ENCODE measurements at places on chromosomes 7 and 10.

DNA sequence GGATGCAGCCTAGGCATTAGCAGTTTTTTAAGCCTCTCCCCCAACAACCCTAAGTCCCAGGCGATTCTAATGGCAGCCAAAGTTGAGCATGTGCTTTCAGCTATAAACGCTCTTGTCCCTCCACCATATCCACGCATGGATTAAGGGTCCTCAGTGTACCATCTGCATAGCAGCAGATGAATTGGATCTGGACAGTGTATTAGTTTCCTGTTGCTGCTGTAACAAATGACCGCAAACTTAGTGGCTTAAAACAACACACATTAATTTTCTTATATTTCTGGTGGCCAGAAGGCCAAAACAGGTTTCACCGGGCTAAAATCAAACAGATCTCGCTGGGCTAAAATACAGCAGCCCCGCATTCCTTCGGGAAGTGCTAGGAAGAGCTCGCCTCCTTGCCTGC is 13.1 kb downstream of the TSPAN33 start:
- DNase-seq = no peak

DNA sequence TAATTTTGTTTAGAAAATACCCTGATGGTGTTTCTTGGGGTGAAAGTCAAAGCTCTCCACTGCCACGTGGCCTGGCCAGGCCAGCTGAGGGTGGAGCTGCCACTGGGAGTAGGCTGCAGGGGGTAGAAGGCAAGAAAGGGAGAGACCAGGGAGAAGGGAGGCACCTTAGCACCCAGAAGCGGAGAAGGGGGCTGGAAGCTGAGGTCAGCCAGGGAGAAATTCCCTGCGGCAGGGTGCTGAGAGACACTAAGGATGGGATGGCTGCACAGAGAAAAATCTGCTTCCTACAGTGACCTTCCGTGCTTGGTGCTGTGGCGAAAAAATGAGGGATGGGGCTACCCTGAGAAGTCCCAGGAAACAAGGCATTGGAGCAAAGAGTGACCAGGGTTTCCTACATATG is 143.7 kb downstream of the SLIT1 start:
- DNase-seq = no peak

DNA sequence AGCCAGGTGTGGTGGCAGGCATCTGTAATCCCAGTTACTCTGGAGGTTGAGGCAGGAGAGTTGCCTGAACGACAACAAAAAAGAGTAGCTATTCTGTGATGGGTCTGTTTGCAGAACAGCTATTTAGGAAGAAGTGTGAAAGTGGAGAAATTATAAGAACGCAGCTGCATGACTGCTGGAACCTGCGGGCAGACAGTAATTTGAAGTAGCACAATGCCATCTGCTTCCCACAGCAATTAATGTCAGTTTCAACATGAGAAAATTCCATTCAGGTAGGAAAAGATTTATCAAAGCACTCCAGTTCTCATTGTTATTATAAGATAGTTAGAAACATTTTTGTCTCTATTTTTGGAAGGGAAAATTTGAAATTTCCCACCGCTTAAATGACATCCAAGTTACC is 21.5 kb downstream of the LAMB1 start:
- DNase-seq = no peak

DNA sequence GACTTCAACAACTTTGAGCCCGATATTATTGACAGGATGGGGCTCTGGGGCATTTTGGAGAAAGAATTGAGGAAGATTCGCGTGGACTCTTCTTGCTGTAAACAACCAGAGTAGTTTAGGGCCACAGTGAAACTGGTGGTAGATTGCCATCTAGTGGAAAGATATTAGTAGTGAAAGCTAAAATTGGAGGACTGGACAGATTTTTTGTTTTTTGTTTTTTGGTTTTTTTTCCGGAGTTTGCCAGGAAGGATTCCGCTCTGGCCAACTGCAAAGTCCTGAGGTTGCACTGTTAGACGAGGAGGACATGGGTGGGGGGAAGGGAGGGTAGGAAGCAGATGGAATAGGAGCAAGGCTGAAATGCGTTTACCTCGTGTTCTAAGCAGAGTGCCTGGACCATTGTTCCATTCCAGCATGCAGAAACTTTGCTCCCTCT is 11.7 kb downstream of the NOBOX start:
- no peak for DNase-seq

DNA sequence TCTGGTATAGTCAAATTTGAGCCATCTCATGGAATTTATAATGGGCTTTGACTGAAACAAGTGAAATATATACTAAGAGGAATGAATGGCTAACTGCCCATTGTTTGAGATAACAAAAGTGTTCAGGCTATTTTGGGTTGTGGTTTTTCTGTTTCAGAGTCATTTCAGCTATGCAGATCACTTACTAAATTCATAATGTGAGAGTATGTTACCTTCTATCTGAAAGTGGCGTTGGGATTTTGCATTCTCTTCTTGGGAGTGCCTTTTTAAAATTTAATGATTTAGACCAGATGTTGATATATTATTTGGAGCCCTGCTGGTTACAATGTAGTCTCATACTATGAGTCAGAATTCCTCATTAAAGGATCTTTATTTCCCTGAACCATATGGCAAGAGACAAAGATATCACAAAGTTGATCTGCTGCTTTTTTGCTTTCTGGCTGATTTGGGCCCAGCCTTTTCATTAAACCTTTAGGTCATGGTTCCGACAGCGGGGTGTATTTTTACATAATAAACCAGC is 10.4 kb downstream of the VCL start:
- DNase-seq = no peak

DNA sequence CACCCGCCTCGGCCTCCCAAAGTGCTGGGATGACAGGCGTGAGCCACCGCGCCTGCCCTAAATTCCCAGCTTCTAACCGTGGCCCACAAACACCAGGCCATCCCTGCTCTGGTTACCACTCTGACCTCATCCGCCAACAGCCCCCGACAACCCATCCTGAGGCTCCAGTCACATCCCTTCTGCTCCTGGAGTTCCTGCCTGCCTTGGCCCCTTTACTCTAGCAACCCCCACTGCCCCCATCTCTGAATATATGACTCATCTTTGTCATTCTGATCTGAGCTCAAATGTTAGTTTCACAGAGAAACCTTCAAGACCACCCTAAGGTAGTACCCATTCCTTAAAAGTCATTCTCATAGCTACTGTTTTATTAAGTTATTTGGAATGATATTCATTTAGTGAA is 26.6 kb downstream of the RHEB start:
- DNase-seq = no peak

DNA sequence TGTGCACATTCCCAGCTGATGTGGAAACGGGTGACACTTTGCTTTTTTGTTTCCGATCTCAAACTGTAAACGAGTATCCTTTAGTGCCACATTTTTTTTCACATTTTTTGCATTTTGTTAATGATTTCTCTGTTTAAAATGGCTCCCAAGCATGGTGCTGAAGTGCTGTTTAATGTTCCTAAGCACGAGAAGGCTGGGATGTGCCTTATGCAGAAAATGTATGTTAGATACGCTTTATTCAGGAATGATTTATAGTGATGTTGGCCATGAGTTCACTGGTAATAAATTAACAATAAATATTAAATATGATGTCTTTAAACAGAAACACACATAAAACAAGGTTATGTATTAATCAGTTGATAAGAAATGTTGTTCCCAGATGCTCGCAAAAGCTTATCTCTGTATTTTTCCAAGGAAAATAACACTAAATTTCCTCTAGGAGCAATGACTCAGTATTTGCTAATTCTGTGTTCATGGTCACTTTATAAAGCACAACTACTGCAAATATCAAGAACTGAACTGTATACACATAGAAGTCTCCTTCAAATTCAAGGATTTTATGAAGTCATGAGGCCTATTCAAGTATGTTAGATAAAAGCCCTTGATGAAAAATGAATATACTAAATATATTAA is 305.9 kb upstream of the SMIM30 start:
- no peak for DNase-seq

DNA sequence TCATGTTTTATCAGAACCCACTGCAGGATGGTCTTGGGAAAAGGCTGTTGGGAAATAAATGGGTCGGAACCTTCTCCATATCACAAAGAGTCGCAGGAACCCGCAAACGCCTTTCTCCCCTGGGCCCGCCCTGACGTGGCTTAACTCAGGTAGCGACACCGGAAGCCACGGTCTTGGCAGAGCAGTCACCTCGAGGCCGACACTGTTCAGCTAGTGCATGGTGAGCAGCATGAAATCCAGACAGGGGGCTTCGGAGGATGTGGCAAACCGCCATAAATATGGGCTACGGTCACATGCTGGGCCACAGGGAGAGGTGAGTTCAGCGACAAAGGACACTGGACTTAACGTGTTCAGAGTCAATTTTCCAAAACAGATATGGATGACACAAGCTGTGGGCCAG is 421.9 kb downstream of the PTPRN2 start:
- DNase-seq = no peak

Measured in tibial artery (tissue), 4 donors.